ENCODE measurements at places on chromosomes 6 and 20.
A peak's percentile ranks its signal among the peaks of the same experiment; 100 is the strongest.

- no peak for DNase-seq
These were observed 161.3 kb downstream of the PKHD1 start for GRCh38 chr6:51926125-51926524.

DNA sequence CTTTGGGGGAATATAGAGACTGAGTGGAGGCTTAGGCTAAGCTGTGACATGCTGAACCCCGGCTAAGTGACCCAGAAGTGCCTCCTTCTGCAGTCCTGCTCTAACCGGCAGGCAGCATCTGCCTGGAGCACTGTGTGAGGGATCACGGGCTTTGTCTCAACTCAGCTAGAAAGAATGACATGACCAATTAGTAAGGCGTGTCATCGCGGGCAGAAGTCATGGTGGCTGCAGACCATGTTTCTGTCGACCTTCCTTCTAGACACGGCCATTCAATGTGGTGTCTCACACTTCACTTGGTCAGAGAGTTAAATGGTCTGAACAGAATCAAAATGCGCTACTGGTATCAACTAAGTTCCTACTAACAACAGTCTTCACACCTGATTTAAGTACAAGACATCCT is 35.0 kb downstream of the HUS1B start:
- DNase-seq = no peak

DNA sequence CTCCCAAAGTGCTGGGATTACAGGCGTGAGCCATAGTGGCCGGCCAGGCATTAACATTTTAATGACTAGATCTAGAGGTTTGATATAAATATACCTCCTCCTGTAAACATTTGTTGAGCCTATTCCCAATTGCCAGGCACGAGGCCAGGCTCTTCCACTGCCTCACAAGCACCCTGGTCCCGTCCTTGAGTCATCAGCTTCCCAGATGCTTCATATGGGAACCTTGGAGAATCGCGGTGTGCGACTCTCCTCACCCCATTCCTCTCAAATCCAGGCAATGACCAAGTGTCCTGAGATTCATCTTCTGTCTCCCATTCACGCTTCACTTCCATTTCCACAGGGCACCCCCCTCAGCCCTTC is 35.9 kb upstream of the PIM1 start:
- no peak for DNase-seq

DNA sequence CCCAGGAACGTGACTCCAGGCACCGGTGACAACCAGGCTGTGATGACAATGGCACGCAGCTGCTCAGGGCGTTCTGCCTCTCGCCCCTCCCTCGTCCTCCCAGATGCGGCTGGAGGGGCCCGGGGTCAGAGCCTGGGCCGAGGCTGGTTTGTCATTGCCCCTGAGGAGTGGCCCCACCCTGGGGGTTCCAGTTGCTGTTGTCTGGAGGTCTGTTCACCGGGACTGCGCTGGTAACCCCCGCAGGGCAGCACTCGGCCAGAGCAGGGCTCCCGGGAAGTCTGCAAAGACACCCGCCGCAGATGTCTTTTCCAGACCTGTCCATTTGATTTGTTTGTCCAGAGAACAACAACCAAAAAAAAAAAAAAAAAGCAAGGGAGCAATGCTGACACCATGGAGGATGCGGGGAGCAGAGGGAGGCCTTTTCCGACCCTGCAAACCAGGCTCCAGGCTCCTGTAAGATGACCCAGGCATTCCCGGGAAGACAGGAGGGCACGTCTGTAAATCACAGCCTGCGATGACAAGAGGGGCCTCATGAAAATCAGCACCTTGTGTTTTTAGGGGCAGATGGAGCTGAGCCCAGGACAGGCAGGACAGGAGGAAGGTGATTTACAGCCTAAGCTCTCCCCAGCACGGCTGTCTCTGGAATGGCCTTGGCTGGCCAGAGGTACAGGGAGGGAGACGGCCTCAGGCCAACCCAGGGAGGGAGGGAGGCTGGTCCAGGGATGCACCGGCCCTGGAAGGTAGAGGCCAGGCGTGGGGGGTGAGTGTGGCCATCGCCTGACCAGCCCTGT is 189.3 kb downstream of the ERMARD start:
- DNase-seq = no peak

DNA sequence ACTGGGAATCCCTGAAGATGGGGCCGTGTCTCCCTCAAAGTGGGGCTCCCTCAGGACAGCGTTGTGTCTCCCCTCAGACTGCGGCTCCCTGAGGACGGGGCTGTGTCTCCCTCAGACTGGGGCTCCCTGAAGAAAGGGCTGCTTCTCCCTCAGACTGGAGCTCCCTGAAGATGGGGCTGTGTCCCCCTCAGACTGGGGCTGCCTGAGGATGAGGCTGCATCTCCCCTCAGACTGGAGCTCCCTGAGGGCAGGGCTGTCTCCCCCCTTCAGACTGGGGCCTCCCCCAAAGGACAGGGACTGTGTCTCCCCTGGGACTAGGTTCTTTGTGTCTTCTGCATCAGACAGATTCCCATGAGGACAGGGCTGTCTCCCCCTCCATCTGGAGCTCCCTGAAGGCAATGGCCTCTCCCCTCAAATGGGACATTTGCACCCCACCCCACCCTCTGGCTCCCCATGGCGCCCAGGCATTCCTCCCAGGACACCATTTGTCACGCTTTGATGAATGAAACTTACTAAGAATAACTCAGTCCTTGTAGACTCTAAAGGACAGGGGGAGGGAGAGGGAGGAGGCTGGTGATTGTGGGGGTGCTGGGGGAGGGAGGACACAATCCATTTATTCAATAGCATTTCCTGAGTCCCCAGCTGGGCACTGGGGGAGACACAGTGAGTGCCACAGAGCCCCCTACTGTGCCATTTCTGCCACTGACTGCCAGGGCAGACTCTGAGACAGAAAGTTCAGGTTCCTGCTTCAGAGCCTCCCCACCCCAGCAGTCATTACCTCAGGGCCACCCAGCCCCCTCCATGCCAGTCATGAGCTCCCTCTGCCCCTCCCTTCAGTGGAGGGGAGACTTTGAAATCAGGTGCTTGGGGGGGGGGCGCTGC is 122.4 kb downstream of the MRPL14 start:
- no peak for DNase-seq

- DNase-seq = no peak
These were observed 301.8 kb downstream of the FOXC1 start for GRCh38 chr6:1911474-1911873.

- DNase-seq = no peak
These were observed 65.3 kb upstream of the ID4 start for GRCh38 chr6:19771753-19772336.

DNA sequence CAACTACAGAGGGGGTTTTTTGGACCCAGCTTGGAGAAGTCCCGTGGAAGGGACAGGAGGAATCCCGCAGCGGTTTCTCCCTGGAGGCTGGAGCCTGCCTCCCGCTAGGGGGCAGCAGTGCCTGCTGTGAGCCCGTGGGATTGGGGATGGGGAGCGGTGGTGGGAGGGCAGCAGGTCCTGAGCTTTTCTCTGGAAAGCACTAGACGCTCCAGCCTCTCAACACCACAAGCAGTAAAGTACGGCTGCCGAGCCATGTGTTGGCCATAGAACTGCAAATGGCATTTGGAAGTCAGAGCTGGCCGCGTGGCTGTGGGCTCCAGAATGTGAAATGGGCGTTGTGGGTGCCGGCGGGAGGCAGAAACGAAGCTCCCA is 47.8 kb downstream of the GMPR start:
- no peak for DNase-seq

- DNase-seq = peak; percentile 80
These were observed at the start of gene ZNF311 for GRCh38 chr6:29005183-29005885. Gene ZNF311, minus strand, starts transcription at chr6:29005315. Its CDS starts 1,361 bp downstream, at chr6:29003954.

DNA sequence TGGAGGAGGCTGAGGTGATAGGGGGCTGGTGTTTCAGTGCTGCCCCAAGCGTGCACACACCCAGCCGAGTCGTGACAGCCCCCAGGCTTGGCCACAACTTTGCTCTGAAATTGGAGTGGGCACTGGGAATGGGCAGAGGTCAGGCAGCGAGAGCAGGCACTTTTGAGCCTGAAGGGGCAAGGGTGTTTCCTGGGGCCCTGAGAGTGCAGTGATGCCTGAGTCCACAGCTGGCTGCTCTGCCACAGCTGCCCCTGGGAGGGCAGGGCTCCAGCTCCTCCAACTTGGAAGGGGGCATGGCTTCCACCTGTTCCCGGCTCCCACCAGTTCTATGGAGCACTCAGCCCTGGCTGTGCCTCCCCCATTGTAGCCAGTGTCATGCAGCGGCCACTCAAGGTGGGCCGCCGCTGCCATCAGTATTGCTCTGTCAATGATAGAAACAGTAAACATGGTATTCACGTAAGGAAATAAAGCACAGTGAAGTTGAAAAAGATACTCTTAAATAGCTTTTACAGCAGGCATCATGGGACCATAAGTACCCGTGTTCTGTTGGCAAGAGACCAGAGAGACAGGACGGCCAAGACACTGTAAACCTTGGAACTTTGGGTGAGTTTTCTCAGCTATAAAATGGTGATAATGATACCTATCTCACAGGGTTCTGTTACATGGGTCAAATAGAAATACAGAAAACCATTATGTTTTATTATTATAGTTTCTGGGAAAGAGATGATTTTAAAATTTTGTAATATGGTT is 108.9 kb downstream of the THEMIS start:
- DNase-seq = no peak

DNA sequence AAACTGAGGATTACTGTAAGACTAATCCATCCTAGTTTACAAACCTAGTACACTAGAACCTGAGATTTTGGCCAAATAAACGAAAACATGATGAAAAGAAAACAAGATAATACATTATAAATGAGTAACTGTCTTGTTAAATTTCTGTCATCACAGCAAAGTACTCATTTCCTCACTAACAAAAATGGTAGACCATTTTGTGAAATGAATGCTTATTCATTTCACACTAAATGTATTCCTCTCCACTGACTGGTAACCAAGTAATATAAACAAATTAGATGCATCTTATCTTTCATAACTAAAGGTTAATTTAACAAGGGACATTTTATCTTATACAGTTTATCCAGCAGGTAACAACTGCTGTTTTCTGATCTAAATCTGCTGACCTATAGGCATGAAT is 143.7 kb downstream of the REV3L start:
- no peak for DNase-seq

Data from NCI-H446 treated with DMSO at 0.1 percent for 48 hours (cell line).